Neural crest cell (in vitro differentiated cells): ENCODE measurements at places on chromosomes 12 and 14. TPM values are rescaled to one million over a fixed set of nuclear protein-coding genes. Genes with fewer than 3 reads are reported as not detected.

ANP32D gene
- total RNA-seq = not detected in 2 replicates

STON2 gene
- total RNA-seq = 24.0 and 27.4 TPM in 2 replicates

DIO2 gene
- 0.09 and 0.41 TPM in 2 replicates for total RNA-seq

SMCO2 gene
- not detected in 2 replicates for total RNA-seq

TBC1D30 gene
- total RNA-seq = 2.0 and 2.6 TPM in 2 replicates

DNA sequence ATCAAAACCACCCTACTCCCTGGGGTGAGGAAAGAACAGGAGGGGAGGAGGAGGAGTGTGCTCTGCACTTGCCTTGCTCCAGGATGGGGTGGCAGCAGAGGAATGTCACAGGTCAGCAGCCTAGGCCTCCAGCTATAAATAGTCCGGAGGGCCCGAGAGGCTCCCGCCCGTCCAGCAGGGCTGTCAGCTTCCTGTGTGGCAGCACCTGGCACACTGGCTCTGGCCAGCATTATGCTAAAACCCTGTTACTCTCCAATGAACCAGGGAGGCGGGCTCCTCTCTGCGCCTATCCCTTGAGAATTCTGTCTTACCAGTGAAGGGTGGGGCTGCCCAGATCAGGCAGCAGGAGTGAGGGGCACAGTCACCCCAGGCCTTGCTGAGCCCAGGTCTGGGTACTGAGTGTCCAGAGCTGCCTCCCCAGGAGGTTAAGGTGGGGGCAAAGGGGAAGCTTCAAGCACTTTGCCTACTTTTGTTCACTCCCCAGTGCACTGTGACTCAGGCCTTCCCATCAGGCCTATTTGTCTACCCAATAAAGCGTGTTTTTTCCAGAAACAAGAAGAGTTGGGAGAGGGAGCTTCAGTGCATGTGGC, 1.2 kb upstream of the COX14 start:
- peak overlapping the region; percentile 97 for H3K4me3 ChIP-seq
- peaks cover 30% of the 10 kb centered on the region for H3K4me1 ChIP-seq
- peak overlapping the region; percentile 19 for H3K27ac ChIP-seq
- no peaks in the 10 kb centered on the region for H3K36me3 ChIP-seq
- no peaks in the 10 kb centered on the region for H3K27me3 ChIP-seq

DNA sequence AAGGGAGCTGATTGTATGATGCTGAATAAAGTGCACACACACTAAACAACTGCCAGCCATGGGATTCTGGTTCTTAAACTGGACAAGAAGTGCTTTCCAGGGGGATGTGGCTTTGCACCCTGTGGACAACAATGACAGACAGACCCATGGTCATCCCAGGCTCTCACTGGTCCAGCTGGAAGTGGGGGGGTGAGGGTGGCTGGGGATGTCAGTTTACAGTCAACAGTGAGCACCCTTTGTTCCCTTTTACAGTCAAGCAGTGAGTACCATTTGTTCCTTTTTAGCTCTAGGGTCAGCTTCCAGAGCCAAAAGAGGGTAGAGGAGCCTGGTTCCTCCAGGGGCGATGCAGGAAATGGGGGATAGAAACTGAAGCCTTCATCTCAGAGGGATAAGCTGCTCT, 100.7 kb downstream of the SMOC1 start:
- no peak overlapping the region for H3K27ac ChIP-seq
- no peak for DNase-seq
- peaks cover 56% of the 10 kb centered on the region for H3K36me3 ChIP-seq
- H3K27me3 ChIP-seq = peaks cover 5% of the 10 kb centered on the region
- H3K4me3 ChIP-seq = peak overlapping the region; percentile 63
- H3K4me1 ChIP-seq = peaks cover 75% of the 10 kb centered on the region

- H3K27me3 ChIP-seq = no peaks in the 10 kb centered on the region
- no peak overlapping the region for H3K27ac ChIP-seq
- H3K4me1 ChIP-seq = no peaks in the 10 kb centered on the region
- DNase-seq = no peak
- no peak overlapping the region for H3K4me3 ChIP-seq
These were observed 187.0 kb upstream of the RASSF8 start for GRCh38 chr12:25771476-25771875.

- H3K4me1 ChIP-seq = peaks cover 5% of the 10 kb centered on the region
- no peak overlapping the region for H3K27ac ChIP-seq
- no peak overlapping the region for H3K4me3 ChIP-seq
These were observed 658.7 kb downstream of the SOX5 start for GRCh38 chr12:23290627-23291330.
